ENCODE measurements at places on chromosomes 3 and 15. TPM values are rescaled to one million over a fixed set of nuclear protein-coding genes. Genes with fewer than 3 reads are reported as not detected.

FOXB1 gene
- total RNA-seq: not detected

SLC12A1 gene
- not detected for total RNA-seq

CCDC80 gene
- total RNA-seq: 42.0 TPM

GRCh38 chr3:53921296-53921695 lies 29.6 kb upstream of the SELENOK start:
- H3K36me3 ChIP-seq: no peaks in the 10 kb centered on the region
- H3K4me1 ChIP-seq: no peaks in the 10 kb centered on the region
- H3K27me3 ChIP-seq: no peaks in the 10 kb centered on the region
- H3K27ac ChIP-seq: no peak overlapping the region

DNA sequence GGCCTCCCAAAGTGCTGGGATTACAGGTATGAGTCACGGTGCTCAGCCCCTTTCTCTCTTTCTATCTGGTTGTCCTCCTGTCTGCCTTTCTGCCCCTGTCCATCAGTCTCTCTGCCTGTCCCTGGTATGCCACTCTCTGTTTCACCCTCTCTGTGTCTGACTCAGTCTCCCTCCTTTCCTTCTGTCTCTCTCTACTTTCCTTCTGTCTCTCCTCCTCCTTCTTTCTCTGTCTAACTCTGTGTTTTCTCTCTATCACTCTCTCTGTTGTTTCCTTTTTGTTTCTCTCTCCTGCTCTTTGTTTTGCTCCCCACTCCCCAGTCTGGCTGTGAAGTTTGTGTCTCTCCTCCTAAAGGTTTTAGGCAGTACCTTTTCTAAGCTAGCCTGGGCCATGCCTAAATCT lies 9.1 kb upstream of the STRA6 start:
- no peaks in the 10 kb centered on the region for H3K4me1 ChIP-seq
- no peak overlapping the region for H3K27ac ChIP-seq
- H3K27me3 ChIP-seq: no peaks in the 10 kb centered on the region
- H3K36me3 ChIP-seq: no peaks in the 10 kb centered on the region

GRCh38 chr3:25418596-25418995 lies 9.5 kb upstream of the RARB start:
- no peaks in the 10 kb centered on the region for H3K36me3 ChIP-seq
- no peak overlapping the region for H3K4me3 ChIP-seq
- no peak for DNase-seq
- H3K27ac ChIP-seq: no peak overlapping the region
- H3K4me1 ChIP-seq: no peaks in the 10 kb centered on the region
- H3K27me3 ChIP-seq: no peaks in the 10 kb centered on the region

- H3K4me1 ChIP-seq: no peaks in the 10 kb centered on the region
- H3K27me3 ChIP-seq: no peaks in the 10 kb centered on the region
- no peaks in the 10 kb centered on the region for H3K36me3 ChIP-seq
- no peak overlapping the region for H3K27ac ChIP-seq
- no peak for DNase-seq
These were observed 141.9 kb upstream of the SMAD3 start for GRCh38 chr15:66923438-66923881.

- DNase-seq: no peak
- no peak overlapping the region for H3K27ac ChIP-seq
- H3K36me3 ChIP-seq: no peaks in the 10 kb centered on the region
- no peak overlapping the region for H3K4me3 ChIP-seq
- H3K4me1 ChIP-seq: no peaks in the 10 kb centered on the region
These were observed 162.1 kb downstream of the FOXP1 start for GRCh38 chr3:71421475-71421819.

- no peaks in the 10 kb centered on the region for H3K27me3 ChIP-seq
- no peak for DNase-seq
- no peak overlapping the region for H3K27ac ChIP-seq
- no peaks in the 10 kb centered on the region for H3K4me1 ChIP-seq
- H3K36me3 ChIP-seq: peaks cover 6% of the 10 kb centered on the region
These were observed 3.4 kb upstream of the TLR9 start for GRCh38 chr3:52228751-52229291.

- no peak overlapping the region for H3K4me3 ChIP-seq
- H3K27ac ChIP-seq: no peak overlapping the region
These were observed 58.4 kb upstream of the ATP2C1 start for GRCh38 chr3:130835483-130835882.

Data from breast epithelium (tissue), 4 donors.